ENCODE measurements at places on chromosomes 5 and 9. TPM values are rescaled to one million over a fixed set of nuclear protein-coding genes. Genes with fewer than 3 reads are reported as not detected.

DNA sequence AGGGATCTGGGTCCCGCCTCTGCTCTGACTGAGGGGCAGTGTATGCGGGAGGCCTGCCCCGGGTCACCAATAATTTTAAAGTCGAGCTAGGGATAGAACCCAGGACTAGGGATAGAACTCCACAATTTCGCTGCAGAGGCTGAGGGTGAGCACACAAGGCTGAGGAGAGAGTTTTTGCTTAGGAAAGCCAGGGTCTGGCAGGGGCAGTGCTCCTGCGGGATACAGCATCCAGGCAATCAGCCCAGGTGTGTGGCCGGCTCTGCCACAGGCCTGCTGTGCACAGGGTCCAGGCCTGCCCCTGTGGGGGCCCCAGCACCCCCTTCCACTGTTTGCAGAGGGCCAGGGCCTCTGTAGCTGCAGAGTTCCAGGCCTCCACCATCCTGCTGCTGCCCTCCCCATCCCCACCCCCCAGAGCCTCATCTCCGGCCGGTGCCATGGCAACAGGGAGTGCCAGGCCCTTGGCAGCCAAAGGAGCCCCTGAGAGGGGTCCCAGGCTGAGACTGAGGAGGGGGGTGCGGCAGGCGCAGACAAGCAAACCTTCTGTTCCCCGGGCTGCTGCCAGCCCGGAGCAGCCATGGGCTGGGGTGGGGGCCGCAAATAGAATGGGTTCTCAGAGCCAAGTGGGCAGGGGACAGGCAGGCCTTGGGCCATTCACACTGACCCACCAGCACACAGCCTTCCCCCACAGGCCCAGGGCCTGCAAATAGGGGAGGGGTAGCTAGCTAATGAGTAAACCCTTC, 8.6 kb downstream of the PDGFRB start:
- DNase-seq, result no peak

The IFNA2 gene
- not detected for total RNA-seq

DNA sequence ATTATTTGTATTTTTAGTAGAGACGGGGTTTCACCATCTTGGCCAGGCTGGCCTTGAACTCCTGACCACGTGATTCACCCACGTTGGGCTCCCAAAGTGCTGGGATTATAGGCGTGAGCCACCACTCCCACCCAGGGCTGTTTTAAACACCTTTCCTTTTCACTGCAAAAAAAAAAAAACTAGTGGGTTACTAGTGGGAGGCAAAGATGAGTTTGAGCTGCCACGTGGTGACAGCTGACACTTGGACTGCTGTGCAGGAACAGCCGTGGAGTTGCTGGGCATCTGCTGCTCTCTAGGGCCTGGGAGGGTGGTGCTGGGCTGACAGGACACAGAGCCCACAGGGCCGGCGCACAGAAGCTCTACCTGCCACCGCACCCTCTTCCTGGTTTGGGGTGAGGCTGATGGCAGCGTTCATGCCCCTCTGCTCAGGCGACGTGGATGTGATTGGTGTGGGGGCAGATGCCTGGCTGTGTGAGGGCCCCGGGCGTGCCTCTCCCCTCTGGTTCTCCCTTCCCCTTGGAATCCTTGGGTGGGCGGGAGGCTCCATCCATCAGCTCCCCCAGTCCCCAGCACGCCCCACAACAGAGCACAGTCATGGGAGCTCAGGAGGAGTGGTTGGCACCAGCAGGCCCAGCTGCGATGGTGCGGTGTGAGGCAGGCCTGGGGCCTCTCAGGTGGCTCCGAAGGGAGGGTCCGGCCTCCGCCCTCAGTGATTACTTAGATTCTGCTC, 16.9 kb downstream of the RABL6 start:
- DNase-seq, result no peak

DNA sequence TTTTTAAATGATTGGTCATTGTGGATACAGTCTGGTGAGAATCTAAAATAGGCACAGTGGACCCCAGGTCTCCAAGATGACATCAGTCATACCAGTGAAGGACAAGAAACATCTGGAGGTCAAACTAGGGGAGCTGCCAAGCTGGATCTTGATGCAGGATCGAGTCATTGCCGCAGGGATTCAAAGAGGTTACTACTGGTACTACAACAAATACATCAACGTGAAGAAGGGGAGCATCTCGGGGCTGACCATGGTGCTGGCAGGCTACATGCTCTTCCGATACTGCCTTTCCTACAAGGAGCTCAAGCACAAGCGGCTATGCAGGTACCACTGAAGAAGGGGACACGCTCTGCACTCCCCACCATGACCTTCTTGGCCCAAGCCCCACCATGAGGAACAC, 20.9 kb downstream of the FOXB2 start:
- no peak for DNase-seq

The PSMB7 gene
- 507 TPM for total RNA-seq

The IL3 gene
- not detected for total RNA-seq
